Mesothelial cell of epicardium (in vitro differentiated cells): ENCODE measurements at places on chromosomes 4 and X. TPM values are rescaled to one million over a fixed set of nuclear protein-coding genes. Genes with fewer than 3 reads are reported as not detected.

Gene MAGEC2
- total RNA-seq: not detected in 3 replicates

Gene H2BW2
- 0.11 to 0.20 TPM in 2 of 3 replicates, not detected in the other for total RNA-seq

Gene MAGEA11
- not detected in 3 replicates for total RNA-seq

Gene RPS6KA6
- total RNA-seq: 11.7 to 13.6 TPM (median 12.4 TPM) in 3 replicates

Gene CLGN
- 1.6 to 1.8 TPM (median 1.6 TPM) in 3 replicates for total RNA-seq

GRCh38 chr4:108940149-108940548, 177.3 kb upstream of the ETNPPL start:
- DNase-seq: no peak
- peaks cover 17% of the 10 kb centered on the region for H3K4me1 ChIP-seq
- H3K27ac ChIP-seq: no peak overlapping the region
- no peak overlapping the region for H3K4me3 ChIP-seq
- no peaks in the 10 kb centered on the region for H3K27me3 ChIP-seq
- no peaks in the 10 kb centered on the region for H3K36me3 ChIP-seq

- H3K27ac ChIP-seq: peak overlapping the region; percentile 84
- DNase-seq: no peak
- peaks cover 19% of the 10 kb centered on the region for H3K36me3 ChIP-seq
Observed at GRCh38 chr4:53490965-53491622, 100.2 kb downstream of the LNX1 start.

DNA sequence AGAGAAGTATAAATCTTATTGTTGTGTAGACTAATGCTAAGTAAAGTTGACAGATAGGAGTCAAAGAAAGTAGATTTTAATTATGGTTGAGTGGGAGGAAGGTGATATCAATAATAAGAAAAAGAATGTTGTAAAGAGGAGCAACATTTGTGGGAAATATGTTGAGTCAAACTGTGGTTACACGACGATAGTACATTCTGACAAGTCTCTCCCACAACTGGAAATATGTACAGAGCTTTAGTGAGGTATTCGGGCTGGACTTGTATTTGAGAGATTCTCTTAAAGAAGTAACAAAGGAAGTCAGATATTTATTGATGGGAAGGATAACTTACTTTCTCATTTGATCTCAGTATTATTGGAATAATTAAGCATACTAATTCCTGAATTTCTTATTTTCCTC, 525.3 kb upstream of the MAGEB2 start:
- H3K27me3 ChIP-seq: no peaks in the 10 kb centered on the region
- peaks cover 3% of the 10 kb centered on the region for H3K4me1 ChIP-seq
- DNase-seq: no peak
- H3K4me3 ChIP-seq: no peak overlapping the region
- H3K36me3 ChIP-seq: no peaks in the 10 kb centered on the region

DNA sequence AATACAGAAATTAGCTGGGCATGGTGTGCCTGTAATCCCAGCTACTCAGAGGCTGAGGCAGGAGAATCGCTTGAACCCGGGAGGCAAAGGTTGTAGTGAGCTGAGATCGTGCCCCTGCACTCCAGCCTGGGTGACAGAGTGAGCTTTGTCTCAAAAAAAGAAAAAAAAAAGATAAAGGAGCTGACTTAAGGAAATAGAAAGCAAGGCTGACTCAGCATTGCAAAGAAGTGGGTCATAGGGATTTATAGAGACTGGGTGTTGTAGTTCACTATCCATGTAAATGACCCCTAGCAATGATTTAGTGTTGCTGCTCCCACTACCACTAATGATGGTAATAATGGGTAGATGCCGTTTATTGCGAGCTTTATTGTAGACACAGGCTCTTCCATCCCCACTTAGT, 47.6 kb downstream of the ADD1 start:
- peaks cover 36% of the 10 kb centered on the region for H3K36me3 ChIP-seq
- H3K27me3 ChIP-seq: no peaks in the 10 kb centered on the region
- no peak overlapping the region for H3K27ac ChIP-seq
- peaks cover under 1% of the 10 kb centered on the region for H3K4me1 ChIP-seq
- H3K4me3 ChIP-seq: no peak overlapping the region

- DNase-seq: no peak
- no peak overlapping the region for H3K27ac ChIP-seq
- no peaks in the 10 kb centered on the region for H3K27me3 ChIP-seq
- H3K36me3 ChIP-seq: no peaks in the 10 kb centered on the region
- no peak overlapping the region for H3K4me3 ChIP-seq
Observed at GRCh38 chr4:141570290-141570689, 66.1 kb upstream of the IL15 start.

DNA sequence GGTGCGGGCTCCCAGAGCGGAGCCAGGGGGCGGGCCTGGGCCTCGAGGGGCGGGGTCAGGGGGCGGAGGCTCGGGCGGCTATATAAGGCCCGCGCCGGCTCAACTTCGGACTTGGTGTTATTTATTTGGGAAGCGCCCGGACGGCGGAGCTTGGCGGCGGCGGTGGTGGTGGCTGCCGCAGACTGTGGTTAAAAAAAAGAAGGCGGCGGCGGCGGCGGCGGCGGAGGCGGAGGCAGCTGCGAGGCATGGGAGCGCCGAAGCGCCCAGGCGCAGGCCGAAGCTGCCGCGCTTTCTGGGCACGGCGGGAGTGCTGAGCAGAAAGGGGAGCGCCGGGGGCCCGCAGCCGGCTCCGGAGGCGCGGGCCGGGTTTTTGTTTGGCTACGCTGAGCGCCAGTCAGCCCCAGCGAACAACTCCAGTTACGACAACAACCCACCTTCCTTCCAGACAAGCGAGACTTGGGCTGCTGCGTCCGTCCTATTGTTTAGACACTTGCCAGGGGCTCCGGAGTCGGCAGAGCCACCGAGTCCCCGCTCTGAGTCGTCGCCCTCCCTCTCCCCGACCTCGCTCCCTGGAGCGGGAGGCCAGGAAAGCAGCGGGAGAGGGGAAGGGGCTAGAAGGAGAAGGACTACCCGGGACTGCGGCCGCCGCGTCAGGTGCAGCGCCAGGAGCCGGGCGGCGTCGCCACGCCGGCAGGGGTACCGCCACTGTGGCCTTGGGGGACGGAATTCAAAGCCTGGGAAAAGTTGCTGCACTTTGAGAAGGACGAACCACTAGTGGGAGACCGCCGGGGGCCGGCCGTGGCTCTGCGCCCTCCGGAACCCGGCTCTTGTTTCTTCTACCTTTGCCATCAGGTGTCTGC, at the start of gene SLIT2:
Gene SLIT2, plus strand, starts transcription at position 110 of the 860 bp plus-strand sequence. CDS start 1,911 bp downstream, outside the sequence.
- H3K4me1 ChIP-seq: peaks cover 50% of the 10 kb centered on the region
- peak within 1 kb of the TSS; percentile 66 for H3K27ac ChIP-seq
- H3K27me3 ChIP-seq: peaks cover 25% of the 10 kb centered on the region
- H3K36me3 ChIP-seq: peaks cover 1% of the 10 kb centered on the region
- peak; percentile 81 for DNase-seq

DNA sequence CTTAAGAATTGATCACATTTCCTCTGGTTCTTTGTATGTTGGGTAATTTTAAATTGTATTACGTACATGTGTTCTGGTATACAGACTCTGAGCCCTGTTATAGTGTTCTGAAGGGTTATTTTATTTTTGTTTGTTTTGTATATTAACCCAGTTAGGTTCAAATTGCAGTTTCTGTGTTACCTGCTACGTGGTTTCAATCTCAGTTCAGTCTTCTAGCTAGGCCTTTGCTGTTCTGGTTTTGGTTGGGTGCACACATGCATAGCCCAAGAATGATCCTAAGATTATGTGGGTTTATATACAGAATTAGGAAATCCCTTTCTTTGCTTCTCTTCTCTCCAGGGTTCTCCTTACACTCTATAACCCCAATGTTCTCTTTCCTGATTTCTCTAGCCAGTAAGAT, 161.0 kb downstream of the PPP1R2C start:
- DNase-seq: no peak
- no peaks in the 10 kb centered on the region for H3K4me1 ChIP-seq

DNA sequence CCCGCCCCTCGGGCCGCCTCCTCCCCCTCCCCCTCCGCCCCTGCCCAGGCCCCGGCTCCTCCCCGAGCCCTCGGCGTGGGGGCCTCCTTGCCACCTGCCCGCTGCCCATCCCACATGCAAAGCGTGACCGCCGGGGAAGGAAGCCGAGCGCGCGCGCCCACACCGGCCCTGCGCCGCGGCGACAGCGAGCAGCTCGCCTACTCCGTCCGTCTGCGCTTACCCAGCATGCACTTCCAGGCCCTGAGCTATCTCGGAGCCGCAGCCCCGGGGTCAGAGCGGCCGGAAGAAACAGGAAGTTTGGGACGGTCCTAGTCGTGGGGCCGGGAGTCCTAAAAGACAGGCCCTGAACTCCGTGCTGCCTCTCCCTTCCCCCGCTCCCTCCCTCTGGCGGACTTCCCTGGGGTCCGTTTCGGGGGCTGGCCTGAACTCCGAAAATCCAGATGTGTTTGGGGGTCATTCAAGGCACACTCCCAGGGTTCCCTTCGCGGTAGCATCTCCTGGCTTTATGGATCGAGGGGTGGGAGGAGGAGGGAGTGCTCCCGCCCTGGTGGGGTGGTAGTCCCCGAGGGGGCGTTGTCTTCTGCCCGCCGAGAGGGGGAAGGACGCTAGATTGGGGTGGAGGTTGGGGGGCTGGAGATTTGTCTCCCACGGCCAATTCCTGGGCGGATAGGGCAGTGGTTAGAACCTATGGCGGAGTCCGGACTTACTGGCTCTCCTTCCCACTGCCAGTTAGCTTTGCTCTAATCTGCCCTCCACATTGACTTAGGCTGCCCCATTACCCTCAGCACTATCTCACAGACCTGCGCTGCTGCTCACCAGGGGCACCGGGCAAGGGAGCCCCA, 25.0 kb upstream of the BCORL1 start:
- no peaks in the 10 kb centered on the region for H3K36me3 ChIP-seq
- peak overlapping the region; percentile 49 for H3K4me3 ChIP-seq
- peaks cover 7% of the 10 kb centered on the region for H3K27me3 ChIP-seq
- DNase-seq: no peak
- H3K4me1 ChIP-seq: peaks cover 15% of the 10 kb centered on the region

DNA sequence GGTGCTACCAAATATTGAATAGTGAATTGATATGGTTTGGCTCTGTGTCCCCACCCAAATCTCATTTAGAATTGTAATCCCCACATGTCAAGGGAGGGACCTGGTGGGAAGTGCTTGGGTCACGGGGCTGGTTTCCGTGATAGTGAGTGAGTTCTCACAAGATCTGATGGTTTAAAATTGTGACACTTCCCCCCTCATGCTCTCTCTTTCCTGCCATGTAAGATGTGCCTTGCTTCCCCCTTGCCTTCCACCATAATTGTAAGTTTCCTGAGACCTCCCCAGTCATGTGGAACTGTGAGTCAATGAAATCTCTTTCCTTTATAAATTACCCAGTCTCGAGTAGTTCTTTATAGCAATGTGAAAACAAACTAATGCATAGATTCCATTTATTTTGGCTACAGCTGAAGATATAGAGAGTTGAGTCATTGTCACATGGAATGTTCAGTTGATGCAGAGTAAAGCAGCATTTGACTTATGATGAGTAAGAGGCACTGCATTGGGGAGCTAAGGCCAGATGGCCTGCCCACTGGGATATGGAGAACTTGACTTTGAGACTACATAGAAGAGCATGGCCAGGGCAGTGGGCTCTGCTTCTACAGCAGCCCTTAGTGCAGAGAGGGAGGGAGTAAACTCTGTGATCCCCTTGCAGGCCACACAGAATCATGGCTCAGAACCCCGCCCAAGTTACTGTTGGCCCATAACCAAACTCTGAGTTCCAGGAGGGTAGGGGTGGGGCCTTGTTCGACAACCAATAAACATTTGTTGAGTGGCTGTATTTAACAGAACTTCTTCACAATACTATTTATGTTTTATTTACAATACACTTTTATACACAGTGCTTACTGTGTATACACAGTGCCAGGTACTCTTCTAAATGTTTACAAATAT, 34.2 kb downstream of the RAI2 start:
- no peaks in the 10 kb centered on the region for H3K36me3 ChIP-seq
- peaks cover 9% of the 10 kb centered on the region for H3K27me3 ChIP-seq
- no peak overlapping the region for H3K27ac ChIP-seq
- H3K4me3 ChIP-seq: no peak overlapping the region
- H3K4me1 ChIP-seq: no peaks in the 10 kb centered on the region
- no peak for DNase-seq

DNA sequence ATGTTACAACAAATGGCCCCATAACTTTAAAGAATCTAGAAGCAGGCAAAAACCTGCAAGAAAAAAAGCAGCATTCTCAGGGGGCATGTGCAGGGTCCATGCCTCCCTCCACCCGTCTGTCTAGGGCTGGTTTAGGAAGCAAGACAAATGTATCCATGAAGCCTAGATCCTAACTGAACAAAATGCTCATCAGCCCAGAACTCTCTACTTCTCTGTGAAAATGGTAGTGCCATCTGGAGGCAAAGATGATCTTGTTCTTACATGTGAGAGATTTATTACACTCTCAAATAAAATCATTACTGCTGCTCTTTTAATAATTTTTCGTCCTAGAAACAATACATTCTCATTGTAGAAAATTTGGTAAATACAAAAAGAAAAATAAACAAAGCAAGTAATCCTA, 26.7 kb downstream of the NR3C2 start:
- peaks cover 5% of the 10 kb centered on the region for H3K4me1 ChIP-seq
- H3K4me3 ChIP-seq: no peak overlapping the region
- H3K27me3 ChIP-seq: peaks cover 2% of the 10 kb centered on the region
- H3K36me3 ChIP-seq: no peaks in the 10 kb centered on the region

- H3K4me3 ChIP-seq: no peak overlapping the region
- no peak overlapping the region for H3K27ac ChIP-seq
- H3K27me3 ChIP-seq: no peaks in the 10 kb centered on the region
- peaks cover 34% of the 10 kb centered on the region for H3K36me3 ChIP-seq
Observed at GRCh38 chr4:99180382-99181070, 36.4 kb upstream of the ADH4 start.

DNA sequence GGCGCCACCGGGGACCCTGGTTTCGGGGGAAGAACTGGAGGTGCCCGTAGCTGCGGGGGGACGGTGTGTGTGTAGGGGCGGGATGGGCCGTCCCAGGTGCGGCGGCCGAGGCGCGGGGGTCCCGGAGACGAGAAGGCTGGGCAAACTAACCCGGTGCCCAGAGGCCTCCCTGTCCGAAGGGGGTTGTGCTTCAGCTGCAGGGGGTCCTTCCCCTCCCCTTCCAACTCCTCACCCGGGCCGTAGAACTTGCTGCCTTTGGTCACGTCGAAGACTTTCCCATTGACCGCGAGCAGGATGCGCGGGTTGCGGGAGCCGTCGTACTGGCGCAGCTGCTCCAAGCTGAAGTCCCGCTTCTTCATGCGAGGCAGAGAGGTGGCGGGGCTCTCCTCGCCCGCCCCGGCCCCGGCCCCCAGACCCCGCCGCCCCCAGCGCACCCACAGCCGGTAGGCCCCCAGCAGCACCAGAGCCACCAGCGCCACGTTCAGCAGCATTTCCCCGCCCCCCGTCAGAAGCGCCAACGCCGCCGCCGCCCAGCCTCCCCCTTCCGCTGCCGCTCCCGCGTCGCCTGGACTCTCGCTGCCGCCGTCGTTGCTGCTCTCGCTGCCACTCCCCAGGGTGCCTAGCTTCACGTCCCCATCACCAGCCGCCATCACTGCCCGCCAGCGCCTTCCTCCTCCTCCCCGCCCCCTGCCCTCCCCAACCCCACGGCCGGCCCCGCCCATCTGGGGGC, at the start of gene PGRMC2:
Gene PGRMC2, minus strand, starts transcription at position 673 of the 730 bp plus-strand sequence. Its CDS starts 23 bp downstream, at position 650.
- H3K4me3 ChIP-seq: peak within 1 kb of the TSS; percentile 94
- peaks cover 6% of the 10 kb centered on the region for H3K36me3 ChIP-seq
- H3K4me1 ChIP-seq: peaks cover 27% of the 10 kb centered on the region
- no peaks in the 10 kb centered on the region for H3K27me3 ChIP-seq
- H3K27ac ChIP-seq: peak within 1 kb of the TSS; percentile 98

DNA sequence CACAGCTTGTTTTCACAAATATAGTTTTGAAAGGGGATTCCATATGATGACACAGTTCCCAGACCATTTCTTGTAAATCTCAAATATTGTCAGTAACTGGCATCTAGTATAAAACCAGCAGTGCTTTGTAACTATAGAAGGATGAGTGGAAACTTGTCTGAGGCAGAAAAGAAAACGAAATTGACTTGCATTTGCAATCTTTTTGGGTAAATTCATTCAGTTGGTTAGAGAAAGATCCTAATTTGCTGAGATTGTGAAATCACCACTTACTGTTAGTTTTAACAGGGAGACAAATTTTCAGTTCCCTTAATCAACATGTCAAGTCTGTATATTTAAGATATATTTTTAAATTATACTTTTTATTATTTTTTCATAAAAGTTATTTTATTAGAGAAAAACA, 71.5 kb upstream of the VEGFC start:
- H3K27me3 ChIP-seq: peaks cover 3% of the 10 kb centered on the region
- no peaks in the 10 kb centered on the region for H3K4me1 ChIP-seq
- H3K36me3 ChIP-seq: no peaks in the 10 kb centered on the region
- H3K27ac ChIP-seq: no peak overlapping the region
